Activated CD8-positive, alpha-beta memory T cell treated with anti-CD3 and anti-CD28 coated beads, Interleukin-2, amount 50 U/mL, for 4 hours (primary cell): ENCODE measurements at places on chromosomes 13 and 19.
A peak's percentile ranks its signal among the peaks of the same experiment; 100 is the strongest.

DNA sequence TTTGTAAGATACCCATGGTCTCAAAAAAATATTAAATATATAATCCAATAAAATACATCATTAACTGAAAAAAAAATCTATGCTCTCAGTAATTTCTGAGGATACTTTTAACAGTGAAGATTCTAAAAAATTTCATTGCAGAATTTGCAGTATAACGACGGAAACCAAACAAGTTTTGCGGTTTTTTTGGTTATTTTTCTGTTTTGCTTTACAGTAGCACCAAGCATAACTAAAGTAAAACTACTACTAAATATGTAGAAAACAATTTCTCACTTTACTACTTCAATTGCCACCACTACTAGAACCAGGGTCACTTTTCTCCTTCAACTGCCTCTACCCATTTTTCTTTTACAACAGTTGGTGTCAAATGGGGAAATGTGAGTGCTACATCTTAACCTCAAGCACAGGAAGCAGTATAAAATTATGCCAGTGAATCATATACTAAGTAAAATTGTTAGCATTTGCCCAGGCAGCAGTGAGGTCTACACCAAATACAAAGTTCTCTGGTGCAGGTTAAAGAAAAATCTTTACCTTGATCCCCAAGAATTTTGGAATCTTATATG lies 24.1 kb downstream of the MICU2 start:
- no peak for DNase-seq

DNA sequence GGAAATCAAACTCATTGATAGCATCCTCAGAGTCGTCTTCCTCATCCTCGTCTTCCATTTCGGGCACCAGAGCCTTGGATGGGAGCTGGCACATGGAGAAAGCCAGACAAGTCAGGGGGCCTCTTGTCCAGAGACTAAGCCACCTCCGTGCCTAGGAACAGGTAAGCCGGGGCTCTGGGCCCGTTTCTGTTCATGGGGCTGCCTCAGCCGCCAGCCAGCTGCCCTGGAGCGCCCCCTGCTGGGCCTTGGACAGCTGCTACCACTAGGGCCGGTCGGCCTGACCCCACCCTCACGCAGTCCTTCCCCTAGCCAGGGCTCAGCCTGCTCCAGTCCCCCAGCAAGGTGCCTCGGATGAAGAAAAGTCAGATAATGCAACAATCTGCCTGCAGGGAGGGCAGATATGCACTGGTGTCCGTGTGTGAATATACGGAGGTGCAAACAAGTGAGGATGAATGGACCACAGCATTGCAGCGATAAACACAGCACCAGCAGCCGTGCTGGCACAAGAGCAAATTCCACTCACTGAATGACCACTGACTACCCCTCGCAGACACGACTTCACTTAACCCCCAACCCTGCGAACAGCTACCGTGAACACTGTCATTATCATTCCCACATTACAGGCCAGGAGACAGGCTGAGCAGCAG lies 11.9 kb upstream of the PRKD2 start:
- DNase-seq, result peak; percentile 86

DNA sequence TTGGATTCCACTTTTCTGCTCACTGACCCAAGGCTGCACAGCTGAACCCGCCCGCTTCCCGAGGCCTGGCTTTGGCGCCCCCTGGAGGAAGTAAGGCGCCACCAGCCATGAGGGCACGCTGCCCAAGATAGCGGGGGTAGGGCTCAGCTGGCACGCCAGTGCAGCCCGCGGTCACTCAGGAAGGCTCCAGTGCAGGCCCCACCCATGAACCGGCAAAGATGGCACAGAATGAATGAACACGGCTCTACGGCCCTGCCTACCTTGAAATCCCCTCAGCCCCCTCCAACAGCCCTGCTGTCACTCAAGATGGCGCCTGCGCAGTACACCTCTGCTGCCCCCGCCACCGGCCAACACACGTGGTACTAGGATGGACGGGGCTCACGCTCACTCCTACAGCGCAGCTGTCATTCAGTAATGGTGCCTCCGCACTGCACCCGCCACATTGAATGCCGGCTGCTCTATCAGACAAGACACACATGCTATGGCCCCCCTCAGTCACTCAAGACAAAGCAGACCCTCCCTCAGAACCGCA lies 3.0 kb downstream of the PEG3 start:
- no peak for DNase-seq

DNA sequence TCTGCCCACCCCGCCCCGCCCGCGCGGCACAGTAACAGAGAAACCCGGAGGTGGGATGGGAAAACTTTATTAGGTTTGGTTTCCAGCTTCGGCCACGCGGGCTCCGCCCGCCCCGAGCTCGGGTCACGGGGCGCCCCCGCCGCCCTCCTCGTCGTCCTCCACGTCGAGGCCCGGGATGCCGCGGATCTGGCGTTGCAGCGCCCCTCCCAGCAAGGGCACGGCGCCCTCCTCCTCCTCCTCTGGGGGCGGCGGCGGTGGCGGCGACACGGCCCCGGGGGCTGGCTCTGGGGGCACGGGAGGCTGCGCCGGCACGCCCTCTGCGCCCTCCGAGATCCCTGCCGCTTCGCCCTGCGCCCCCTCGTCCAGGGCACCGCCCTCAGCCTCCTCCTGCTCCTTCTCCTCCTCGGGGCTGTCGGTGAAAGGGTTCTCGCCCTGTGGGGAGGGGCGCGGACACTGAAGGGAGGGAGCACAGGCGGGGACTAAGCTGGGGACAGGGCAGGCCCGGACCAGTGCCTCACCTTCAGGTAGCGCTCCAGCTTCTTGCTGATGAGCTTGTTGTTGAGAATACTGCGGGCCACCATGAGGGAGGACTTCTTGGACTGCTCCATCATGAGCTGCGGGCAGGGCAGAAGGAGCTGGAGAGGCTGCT lies 536 bp upstream of the AKAP8 start:
- DNase-seq, result no peak

DNA sequence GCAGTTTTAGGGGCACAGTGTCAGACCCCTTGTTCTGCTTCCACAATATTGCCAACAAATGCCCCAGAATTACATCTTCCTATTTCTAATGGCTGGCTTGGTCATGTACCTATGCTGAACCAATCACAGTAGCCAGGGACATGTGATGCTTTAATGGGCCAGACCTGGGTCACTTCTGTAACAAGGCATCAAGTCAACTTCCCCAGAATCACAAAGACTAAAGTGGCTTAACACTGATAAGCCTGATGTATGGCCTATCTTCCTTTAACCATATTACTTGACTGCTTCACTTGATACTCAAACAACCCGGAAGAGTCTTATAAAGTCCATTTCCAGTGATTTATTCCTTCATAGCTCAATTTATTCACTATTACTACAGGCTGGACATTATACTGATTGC lies 19.6 kb downstream of the LNX2 start:
- DNase-seq, result no peak

GRCh38 chr13:99986741-99987140 lies 5.2 kb downstream of the ZIC2 start:
- DNase-seq, result no peak

DNA sequence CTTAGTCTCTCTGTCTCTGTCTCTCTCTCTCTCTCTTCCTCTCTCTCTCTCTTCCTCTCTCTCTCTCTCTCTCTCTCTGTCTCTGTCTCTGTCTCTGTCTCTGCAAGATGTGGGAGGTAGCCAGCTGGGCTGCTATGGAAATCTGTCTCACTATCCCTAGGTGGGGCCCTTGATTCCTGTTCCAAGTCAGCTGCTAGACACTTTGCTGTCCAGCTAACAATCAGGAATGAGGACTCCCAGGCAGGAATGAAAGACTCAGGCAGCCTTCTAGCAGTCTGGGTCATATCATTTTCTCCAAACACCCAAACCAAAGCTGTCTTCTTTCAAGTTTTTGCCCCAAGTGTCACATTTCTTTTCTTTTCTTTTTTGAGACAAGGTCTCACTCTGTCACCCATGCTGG lies 23.2 kb downstream of the CATSPERD start:
- no peak for DNase-seq

GRCh38 chr13:112709825-112710783 lies 20.3 kb downstream of the ATP11A start:
- DNase-seq, result no peak

DNA sequence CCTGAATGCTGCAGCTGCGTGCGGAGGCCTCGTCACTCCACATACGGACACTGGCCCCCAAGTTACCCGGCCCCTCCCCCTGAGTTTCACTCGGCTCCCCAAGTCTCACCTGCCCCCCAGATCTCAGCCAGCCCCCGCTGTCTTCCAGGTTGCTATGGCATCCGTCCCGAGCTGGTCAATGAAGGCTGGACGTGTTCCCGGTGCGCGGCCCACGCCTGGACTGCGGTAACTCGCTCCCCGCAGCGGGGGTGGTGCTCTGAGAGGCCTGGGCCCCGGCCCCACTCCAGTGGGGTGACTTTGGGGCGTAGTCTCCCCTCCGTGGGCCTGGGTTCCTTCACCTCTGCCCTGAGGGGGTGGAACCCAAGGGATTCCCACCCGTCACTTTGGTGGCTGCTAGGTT lies 168.2 kb downstream of the KDM4B start:
- no peak for DNase-seq

- DNase-seq, result no peak
These were observed 1.1 kb upstream of the KCTD15 start for GRCh38 chr19:33795370-33796163.

- DNase-seq, result peak; percentile 32
These were observed 39.9 kb upstream of the CCNE1 start for GRCh38 chr19:29771708-29772414.

- DNase-seq, result no peak
These were observed 57.0 kb downstream of the RBM26 start for GRCh38 chr13:79349011-79349410.

GRCh38 chr13:44379885-44380284 lies 6.3 kb downstream of the SERP2 start:
- no peak for DNase-seq

DNA sequence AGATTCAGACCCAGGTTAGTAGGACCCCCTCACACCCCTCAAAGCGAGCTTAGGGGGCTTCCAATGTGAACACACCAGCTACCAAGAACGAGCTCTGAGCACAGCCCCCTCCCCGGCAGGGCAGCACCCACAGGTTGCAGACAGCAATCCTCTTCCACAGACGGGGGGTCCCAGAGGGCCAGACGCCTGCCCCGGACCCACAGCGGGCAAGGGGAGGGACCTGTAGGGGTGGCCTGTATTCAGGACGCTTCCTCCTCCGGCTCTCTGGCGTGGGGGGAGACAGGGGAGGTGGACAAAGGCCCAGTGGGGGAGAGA lies 4.8 kb downstream of the TTYH1 start:
- DNase-seq, result no peak

GRCh38 chr19:2461751-2462634 lies 5.2 kb upstream of the LMNB2 start:
- DNase-seq, result peak; percentile 69

DNA sequence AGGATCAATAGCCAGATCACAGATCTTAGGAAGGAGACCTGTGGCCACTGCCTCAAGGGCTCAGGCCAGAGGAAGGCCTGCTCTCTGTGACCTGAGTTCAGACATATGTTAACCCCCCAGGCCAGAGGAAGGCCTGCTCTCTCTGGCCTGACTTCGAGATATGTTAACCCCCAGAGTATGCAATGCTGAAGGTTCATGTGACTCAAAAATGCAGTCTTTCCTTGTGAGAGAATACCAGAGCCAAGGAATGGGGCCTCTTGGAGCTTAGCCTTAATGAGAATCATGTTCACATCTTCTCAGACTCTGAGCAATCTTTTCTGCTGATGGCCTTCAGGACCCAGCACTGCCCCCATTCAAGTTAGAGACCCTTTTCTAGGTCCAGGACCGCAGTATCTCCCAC lies 36.7 kb downstream of the MBNL2 start:
- DNase-seq, result no peak

DNA sequence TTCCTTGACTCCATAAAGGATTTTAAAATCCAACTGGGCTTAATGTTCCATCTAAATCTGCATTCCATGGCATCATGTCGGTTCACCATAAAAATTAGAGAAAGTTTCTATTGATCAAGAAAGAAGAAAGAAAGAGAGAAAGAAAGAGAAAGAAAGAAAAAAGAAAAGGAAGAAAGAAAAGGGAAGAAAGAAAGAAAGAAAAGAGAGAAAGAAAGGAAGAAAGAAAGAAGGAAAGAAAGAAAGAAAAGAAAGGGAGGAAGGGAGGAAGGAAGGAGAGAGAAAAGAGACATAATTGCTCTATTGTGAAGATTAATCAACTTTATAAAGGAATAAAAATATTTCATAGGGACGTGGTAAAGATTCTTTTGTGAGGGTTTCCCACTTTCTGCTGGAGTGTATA lies 329.2 kb downstream of the DLEU7 start:
- DNase-seq, result no peak

DNA sequence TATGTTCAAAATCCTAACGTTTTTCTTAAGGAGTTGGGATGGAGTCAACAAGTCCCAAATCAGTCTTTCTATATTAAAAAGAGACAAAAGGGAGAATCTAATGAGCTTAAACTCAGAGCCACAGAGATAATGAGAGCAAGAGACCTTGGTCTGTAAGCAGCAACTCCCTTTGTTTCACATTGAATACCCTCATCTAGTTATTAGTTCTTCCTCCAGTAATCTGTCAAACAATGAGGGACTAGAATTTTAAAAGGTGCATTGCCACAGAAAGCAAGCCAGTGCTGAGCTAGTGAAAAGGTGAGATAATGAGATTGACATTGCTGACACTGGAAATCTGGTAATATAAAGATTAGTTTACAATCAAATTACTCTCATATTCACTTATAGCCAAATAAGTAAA lies 718.6 kb downstream of the DACH1 start:
- DNase-seq, result no peak

DNA sequence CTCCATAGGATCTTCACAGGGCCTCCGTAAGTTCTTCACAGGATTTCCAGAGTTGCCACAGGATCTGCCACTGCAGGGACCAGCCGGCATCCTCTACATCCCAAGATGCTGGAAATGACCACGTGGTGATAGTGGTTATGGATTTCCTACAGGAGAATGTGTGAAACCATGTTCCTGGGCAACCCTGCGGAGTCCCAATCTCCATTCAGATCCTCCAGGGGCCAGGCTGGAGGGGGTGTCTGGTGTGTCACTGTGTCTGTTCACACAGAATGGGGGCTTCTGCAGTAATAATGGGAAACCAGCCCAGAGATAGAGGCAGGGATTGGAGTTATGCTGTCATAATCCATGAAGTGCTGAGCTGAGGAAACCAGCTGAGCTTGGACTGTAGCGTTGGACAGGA lies 8.6 kb downstream of the LILRA6 start:
- no peak for DNase-seq

DNA sequence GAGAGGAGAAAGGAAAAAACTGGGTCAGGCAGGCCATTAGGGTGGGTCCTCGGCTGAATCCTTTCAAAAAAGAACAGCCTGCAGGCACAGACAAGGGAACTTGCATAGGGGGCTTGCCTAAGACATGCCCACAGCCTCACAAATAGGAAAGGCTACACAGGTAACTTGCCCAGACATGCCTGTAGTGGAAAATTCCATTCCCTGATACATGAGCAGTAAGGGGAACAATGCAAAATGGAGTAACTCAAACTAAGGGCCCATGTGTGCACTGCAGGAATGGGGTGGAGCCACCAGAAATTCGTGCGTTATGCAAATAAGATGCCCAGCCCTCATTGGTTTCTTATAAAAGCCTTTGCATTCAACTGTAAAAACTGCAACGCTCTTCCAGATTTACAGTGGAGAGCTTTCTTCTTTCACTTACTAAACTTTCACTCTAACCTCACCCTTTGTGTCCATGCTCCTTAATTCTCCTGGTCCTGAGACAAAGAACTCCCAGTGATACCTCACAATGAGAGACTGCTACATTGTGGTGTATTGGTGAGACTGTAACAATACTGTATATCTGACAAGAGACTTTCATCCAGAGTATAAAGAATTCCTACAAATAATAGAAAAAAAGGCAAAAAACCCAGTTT lies 59.5 kb upstream of the SLITRK1 start:
- no peak for DNase-seq

GRCh38 chr19:10361569-10362011 lies 18.8 kb downstream of the TYK2 start:
- no peak for DNase-seq

GRCh38 chr19:48833977-48834376 lies 2.3 kb downstream of the HSD17B14 start:
- DNase-seq, result no peak

GRCh38 chr19:4733755-4734345 lies 10.2 kb upstream of the DPP9 start:
- DNase-seq, result no peak
